ENCODE measurements at places on chromosomes 4 and X. TPM values are rescaled to one million over a fixed set of nuclear protein-coding genes. Genes with fewer than 3 reads are reported as not detected.
A peak's percentile ranks its signal among the peaks of the same experiment; 100 is the strongest.

GRCh38 chr4:11634283-11634682 lies 205.6 kb upstream of the HS3ST1 start:
- peak; percentile 60 for DNase-seq

GRCh38 chr4:53785996-53786395 lies 194.7 kb upstream of the LNX1 start:
- DNase-seq, result no peak

DNA sequence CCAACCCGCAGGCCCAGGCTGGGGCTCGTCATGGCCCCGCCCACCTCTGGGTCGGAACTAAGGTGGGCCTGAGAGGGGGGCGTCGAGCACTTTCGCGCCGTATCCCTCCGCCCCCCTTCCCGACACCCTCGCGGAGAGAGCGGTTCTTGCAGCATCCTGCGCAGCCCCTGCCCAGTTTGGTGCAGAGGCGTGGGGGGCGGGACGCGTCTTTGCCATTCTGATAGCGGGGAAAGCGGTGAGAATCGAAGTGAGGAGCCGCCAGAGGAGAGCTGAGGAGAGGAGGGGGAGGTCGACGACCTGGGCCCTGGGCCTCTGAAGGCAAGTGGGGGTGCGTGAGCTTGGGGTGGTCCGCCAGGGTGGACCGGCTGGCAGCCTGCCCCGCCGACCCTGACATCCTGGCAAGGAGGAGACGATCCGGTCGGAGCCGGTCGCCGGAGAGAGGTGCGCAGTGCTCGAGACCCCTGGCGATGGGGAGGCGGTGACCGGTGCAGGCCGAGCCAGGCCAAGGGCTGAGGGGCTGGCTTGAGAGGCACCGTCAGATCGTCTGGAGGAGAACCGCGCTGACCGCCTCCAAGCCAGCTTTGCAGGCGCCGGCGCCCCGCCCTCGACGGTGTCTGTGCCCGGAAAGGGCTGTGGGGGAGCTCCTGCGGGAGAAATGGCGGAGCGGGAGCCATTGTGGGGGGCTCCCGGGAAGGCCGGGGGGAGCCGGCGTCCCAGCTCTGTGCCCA lies 25.5 kb downstream of the GPRASP3 start:
- DNase-seq, result peak; percentile 33

DNA sequence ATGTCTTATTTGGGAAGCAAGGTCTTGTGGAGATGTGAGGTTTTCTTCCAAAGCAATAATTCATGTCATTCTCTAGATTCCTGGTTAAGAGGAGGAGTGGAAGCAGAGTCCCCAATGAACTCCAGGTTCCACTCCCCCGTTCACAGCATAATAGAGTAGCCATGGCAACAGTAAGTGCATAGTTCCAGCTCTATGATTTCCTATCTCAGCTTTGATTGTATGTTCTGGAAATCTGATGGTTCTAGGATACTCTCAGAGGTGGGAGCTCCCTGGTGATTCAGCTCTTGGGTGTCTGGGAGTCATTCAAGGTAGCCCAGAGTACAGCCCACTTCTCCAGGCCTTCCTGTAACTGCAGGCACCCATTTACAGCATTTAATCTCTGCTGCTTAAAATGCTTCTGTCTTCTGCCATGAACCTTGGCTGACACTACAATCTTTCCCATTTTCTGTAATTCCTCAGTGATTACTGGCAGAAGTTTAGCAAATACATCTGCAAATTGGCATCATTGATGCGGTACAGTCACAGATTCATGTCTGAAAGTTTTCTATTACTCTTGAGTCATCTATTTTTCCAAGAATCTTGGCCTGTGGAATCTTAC lies 242.0 kb downstream of the MAPK10 start:
- DNase-seq, result no peak

GRCh38 chrX:125953814-125954213 lies 212.3 kb downstream of the DCAF12L2 start:
- no peak for DNase-seq

DNA sequence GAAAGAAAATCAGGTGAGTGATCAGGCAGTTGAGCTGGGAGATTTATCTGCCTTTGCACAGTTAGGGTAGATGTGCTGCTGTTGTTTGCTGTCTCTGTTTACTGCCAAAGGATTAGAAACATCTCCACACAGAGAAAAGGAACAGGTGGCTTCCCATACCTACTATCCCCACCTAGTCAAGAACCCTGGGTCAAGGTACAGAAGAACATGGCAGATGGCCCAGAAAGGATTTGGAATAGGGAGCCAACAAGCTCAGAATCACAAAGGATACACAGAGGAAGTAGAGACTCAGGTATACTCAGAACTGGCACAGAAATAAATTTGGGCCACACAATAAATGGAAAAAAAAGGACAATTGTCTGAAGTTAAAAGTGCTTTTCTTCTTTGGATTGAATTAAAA lies 64.3 kb downstream of the TIGD2 start:
- DNase-seq, result no peak

- DNase-seq, result no peak
Observed at GRCh38 chr4:40845154-40845835, 95.5 kb downstream of the NSUN7 start.

- DNase-seq, result no peak
Observed at GRCh38 chr4:945274-946102, 13.2 kb downstream of the TMEM175 start.

DNA sequence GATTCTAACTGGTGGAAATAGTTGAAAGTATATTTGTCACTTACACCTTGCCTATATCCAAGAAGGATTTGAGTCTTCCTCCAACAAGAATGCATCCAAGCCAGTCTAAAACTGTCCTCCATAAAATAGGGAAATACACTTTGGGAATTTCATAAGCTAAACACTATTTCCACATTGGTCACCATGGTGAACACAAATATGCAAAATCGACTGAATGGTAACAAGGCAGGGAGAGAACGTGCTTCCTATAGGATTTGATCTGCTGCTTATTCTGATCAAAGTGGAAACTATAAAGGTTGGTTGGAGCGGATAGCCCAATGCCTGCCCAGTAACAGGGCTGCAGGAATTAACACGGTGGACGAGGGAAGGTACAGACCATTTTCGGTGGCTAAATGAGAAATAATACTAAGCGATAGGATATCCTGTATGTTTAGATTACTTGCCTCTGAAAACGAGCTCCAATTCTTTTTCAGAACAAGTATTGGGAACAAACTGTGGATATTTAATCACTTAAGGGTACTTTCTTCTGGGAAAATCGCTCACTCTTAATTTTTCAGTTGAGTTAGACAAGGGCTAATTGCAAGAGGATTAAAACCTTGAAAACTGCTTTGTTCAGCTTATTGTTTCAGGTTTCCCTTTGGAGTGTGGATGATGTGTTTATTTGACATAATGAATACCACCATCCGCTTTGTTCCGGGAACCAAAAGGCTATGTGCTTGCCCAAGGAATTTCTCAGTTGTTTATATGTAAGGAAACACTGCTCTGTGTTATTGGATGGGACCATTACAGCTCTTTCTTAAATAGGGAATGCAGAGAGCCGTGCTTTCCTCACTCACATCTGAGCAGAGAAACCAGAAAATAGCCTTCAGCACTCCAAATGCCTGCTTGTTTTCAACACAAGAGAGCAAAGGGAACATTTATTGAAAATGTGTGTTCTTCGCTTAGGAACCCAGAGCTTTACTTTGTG lies 194.4 kb downstream of the CBR4 start:
- no peak for DNase-seq

DNA sequence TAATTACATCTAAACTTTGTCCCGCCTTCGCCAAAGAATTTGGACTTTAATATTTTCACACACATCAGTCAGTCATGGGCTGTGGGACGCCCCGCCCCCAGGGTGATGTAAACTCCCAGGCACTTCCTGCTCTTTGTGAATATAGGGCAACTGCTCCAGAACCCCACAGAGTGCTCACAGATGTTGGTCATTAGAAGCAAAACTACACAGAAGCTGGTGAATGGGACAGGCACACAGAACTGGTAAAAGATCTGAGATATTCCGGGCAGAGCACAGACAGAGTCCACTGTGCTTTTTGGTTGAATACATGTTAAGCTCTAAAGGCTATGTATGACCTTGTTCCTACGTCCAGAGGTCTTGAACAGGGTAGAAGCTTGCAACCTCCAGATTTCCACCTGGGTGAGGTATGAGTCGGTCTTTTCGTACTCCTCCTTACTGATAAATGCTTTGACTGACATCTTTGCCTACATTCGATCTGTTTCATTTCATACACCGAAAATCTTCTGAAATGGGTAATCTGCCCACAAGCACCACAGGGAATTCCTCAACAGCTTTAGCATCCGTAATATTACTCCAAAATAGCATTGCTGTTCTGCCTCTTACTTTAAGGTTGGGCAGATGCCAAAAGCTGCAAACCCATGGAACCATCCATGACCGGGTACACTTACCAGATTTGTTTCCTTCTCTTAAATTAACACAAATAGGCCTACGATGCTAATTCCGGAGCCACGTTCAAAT lies 144.6 kb downstream of the AMELX start:
- peak; percentile 60 for DNase-seq

GRCh38 chrX:40971736-40972135 lies 113.5 kb upstream of the USP9X start:
- DNase-seq, result no peak

- no peak for DNase-seq
Observed at GRCh38 chr4:152690706-152691651, 11.2 kb upstream of the TMEM154 start.

GRCh38 chrX:12488771-12489170 lies 302.4 kb upstream of the PRPS2 start:
- DNase-seq, result no peak

- no peak for DNase-seq
Observed at GRCh38 chr4:7032596-7032995, 10.6 kb upstream of the TADA2B start.

Gene XAGE2
- total RNA-seq, result not detected

Gene FAM241A
- 1.4 TPM for total RNA-seq

Gene BGN
- total RNA-seq, result not detected

Gene HTR2C
- total RNA-seq, result not detected

Gene CD38
- total RNA-seq, result 9.4 TPM

Gene SPARCL1
- not detected for total RNA-seq

Gene GLRB
- 9.1 TPM for total RNA-seq

Gene CABS1
- total RNA-seq, result not detected

Gene MAGEB10
- total RNA-seq, result not detected

Gene ASB9
- 10.8 TPM for total RNA-seq

Gene CCDC120
- 30.8 TPM for total RNA-seq

All from Calu3 (cell line).